ENCODE measurements at places on chromosomes 2 and 18. TPM values are rescaled to one million over a fixed set of nuclear protein-coding genes. Genes with fewer than 3 reads are reported as not detected.

- DNase-seq, result no peak
Measured at GRCh38 chr2:121627525-121628050, 21.7 kb downstream of the CLASP1 start.

DNA sequence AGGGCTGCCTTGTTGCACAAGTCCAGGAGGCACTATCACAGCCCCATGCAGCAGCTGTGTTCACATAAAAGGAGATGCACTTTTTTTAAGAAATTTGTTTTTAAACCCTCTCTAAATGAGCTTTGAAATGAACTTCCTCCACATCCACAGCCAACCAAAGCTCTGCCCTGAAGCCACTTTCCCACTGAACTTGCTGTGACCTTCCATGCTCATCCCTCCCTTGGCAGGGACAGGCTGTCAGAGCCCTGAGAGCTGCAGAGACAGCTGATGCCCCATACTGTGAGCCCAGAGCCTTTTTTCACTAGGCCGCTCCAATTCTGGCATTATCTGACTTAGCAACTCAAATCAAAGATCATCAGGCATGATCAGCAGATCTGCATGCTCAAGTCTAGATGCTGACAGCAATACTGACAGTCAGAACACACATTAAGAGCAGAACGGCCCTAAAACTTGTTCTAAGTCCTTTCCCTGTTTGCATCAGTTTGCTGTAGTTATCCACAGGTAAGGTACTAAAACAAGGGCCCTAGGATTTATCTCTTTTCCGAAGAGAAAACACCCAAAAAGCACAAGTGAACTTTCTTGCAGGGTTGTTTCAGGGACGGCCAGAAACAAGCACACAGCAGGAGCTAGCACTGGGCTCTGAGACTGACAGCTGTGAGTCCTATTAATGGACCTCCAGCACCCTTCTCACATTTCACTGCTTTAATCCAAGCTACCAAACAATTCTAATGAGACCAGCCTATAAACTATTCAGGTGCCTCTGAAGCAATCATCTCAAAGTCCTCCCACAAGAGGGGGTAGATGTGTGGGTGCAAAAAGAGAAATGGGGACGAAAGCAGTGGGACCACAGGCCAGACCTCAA, 34.9 kb downstream of the RNU4ATAC start:
- no peak for DNase-seq

DNA sequence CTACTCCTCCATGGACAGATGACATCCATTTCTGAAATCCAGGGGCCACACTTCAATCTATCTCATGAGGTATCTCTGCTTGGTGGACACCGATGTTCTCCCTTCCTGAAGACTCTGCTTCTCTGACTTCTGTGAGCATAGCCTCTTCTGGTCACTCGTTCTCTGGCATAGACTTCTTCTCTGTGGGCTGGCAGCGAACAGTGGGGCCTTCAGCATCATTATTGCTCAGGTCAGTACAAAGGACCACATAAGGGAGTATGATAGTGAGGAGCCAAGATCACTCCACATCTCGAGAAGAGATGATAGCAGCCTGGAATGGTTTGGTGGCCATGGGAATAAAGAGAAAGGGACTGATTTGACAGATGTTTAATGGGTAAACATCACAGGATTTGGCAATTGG, 8.0 kb upstream of the KCMF1 start:
- DNase-seq, result no peak

GRCh38 chr18:31230495-31230894, 67.8 kb upstream of the DSC1 start:
- DNase-seq, result no peak

The TUBB8B gene
- 0.51 TPM for polyA plus RNA-seq
